ENCODE measurements at places on chromosomes 13 and 19.

DNA sequence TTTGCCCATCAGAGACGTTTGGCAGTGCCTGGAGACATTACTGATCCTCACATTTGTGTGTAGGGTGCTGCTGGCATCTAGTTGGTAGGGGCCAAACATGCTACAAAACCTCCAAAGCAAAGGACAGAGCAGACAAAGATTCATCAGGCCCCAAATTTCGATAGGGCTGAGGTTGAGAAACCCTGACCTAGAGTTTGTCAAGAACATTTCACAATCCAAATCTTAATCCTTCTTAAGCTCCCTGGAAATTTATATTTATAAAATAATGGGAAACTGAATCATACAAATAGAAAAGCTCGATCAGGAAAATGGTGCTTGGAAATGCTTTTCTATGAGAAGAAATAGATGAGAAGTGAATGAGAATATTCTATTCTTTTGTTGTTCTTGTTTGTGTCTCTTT lies 273.6 kb downstream of the DCT start:
- DNase-seq, result no peak

- DNase-seq, result no peak
Measured at GRCh38 chr19:39399668-39400050, 7.0 kb upstream of the ZFP36 start.

DNA sequence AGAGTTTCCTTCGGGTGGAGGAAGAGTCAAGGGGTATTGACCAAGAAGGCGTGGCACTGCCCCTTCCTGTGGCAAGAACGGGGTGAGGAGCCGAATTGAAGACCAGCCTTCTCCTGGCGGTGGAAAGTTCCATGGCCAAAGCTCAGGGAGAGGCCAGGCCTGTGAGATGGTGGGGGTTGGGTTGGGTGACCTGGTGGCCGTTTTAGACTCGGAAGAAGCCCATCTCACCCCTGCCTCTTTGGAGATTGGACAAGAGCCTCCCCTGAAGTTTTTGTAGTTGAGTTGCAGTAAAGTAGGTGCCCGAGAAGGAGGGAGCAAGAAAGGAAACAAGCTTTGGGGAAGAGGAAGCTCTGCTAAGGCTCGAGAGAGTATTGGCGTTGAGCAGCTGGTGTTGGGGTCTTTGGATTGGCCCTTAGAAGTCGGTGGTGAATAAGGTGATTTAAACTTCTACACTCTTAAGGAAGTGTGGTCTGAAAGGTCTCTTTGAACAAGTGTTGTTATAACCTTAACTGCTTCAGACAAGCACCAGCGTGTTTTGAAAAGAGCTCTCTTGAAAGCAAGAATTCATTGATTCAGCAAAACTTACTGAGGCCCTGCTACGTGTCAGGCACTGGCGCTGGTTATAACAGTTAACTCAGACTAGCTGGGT lies 964 bp downstream of the SPINT2 start:
- DNase-seq, result peak; percentile 81

DNA sequence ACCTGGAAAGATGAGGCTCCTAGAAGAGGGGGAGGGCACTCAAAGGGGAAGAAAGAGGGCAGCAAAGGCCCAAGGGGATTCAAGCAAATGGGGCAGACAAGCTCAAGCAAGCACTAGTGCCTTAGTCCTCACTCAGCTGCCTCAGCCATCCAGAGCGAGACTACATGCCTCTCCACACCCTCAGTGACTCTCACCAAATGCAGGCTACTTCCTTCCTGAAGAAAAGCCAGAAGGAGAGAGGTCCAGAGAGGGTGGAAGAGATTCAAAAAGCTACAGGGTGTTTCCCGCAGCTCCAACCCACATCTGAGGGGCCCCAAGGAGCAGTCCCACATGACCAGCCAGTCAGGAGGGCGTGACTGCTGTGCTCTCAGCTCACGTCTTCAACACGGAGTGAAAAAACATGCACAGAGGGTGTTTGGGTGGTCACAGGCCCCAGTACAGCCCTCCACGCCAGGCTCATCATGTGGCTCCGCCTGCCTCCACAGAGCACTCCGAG lies 40.5 kb downstream of the MIPEP start:
- no peak for DNase-seq

DNA sequence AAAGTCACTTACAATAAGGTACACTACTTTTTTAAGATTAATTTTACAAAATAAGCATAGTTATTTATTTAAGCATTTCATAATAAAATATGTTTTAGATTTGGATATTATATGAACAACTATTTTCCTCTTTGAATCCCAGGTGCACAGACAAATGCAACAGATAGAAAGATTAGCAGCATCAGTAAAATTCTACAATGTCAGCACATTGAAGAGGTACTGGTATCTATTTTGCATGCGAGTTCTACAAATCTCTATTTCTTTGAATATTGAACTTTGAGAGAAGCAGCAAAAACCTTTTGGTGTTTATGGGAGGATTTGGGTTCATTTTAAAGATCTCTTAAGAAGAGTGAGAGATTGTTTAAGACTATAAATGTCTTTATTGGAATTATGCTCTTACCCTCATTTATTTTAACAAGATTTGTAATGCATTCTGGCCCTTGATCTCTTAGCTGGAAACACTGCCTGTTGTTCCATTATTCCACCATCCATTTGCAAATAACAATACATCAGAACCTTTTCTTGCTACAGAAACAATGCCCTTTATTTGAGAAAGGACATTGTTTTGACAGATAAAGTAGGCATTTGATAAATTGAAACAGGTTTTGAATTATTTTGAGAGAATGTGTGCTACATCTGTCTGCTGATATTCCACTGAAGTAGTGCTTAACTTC lies 558.8 kb upstream of the KLHL1 start:
- no peak for DNase-seq

- peak; percentile 91 for DNase-seq
Measured at GRCh38 chr19:6238256-6238642, 41.5 kb downstream of the MLLT1 start.

- DNase-seq, result peak; percentile 25
Measured at GRCh38 chr19:24033963-24034342, 53.0 kb upstream of the ZNF254 start.

- DNase-seq, result no peak
Measured at GRCh38 chr19:17942582-17943273, 9.9 kb downstream of the CCDC124 start.

DNA sequence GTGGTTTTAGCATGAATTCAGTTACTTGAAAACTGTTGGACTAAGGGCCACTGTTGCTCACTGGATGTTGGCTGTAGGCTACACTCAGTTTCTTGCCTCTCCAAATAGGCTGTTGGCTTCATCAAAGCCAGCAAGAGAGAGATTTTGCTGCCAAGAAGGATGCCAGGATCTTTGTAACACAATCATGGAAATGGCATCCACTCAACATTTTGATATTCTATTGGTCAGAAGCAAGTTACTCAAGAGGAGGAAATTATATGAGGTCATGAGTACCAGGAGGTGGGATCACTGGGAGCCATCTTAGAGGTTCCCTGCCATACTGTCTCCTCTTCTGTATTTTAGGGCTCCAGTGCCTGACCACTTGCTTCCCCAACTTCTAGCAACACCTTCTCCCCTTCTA lies 30.6 kb downstream of the SYDE1 start:
- DNase-seq, result no peak

- no peak for DNase-seq
Measured at GRCh38 chr13:32978278-32978677, 37.9 kb upstream of the KL start.

- no peak for DNase-seq
Measured at GRCh38 chr13:91326146-91326545, 21.3 kb upstream of the MIR17HG start.

DNA sequence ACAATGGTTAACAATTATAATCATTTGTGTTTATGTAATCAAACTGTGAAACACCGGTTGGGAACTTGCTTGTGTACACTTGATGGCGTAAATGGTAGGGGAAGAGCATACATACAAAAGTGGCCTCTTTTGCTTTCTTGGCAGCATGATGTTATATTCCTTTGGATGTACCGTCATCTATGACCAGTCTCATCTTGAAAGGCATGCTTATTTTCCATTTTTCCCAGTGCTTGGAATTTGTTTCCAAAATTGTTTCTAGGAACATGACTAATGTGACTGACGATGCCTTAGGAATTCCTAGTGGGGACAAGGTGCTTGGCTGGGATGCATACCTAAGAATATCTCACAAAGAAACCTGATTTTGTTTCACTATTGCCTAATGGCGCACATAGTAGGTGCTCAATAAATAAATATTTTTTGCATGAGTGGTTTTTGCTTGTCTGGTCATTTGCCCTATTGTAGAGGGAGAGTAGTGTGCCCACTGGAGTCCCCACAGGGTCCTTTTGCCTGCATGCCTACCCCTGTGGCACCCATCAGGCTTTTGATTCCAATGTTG lies 45.5 kb downstream of the SAE1 start:
- DNase-seq, result no peak

DNA sequence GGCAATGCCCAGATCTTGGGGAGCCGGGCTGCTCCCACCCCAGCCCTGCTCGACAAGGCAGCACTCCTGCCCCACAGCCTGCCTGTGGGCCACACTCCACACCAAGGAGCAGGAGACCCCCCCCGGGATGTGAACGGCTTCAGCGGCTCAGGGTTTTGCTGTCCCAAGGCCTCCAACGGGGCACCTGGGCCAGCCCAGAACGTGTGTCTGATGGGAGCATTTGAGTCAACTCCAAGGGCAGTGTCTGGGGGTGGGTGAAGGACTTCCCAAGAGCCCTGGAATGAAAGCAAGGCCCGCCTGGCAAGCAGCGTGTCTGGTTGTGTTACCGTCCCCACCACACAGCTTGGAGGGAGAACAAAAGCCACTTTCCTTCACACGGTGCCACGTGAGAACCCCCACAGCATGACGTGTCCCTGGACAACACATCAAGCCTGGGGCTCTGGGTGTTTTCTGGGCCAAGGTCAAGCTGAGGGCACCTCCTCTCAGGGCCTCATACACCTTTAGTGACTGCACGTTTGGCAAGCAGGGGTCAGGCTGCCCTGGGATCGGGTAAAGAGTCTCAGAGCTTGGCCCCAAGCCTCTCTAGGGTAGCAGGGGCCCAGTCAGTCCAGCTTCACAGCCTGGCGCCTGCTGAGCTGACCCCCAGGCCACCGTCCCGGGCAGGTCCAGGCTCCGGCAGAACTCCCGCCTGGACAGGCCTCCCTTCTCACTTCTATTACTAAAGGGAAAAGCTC lies 6.0 kb downstream of the C13orf46 start:
- DNase-seq, result no peak

- DNase-seq, result no peak
Measured at GRCh38 chr19:34319230-34319585, 45.8 kb upstream of the GPI start.

- DNase-seq, result no peak
Measured at GRCh38 chr13:104693126-104693525, 1626.9 kb upstream of the SLC10A2 start.

GRCh38 chr13:113052206-113052605 lies 53.4 kb upstream of the F7 start:
- no peak for DNase-seq

DNA sequence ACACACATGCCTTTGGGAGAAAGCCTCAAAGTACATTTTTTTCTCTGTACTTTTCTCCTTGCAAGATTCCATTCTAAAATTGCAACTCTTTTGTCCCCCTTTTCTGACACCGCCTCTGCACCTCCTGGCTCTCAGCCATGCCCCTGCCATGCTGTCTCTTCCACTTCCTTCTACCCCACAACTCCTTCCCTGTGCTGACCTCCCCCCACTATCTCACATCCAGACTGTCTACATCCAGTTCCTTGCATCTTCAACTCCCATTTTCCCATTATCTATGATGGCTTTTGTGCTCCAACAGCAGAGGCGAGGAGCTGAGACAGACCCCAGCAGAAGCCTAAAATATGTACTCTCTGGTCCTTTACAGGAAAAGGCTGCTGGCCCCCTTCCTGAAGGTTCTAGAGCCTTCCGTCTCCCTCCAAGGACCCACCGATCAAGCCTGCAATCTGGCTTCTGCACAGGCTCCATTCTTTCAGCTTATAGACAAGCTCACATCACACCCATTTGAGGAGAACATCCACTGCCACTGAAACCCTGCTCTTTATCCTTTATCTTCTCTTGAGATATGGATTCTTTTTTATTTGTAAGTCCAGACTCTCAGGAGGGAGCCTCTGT lies 50.2 kb downstream of the RFX2 start:
- DNase-seq, result no peak

- no peak for DNase-seq
Measured at GRCh38 chr13:75931116-75931515, 295.0 kb downstream of the LMO7 start.

GRCh38 chr19:39047073-39047472 lies 14.7 kb upstream of the FBXO27 start:
- DNase-seq, result no peak

- DNase-seq, result no peak
Measured at GRCh38 chr13:75417012-75417384, 65.0 kb downstream of the TBC1D4 start.

GRCh38 chr13:45109102-45109720 lies 11.1 kb upstream of the GTF2F2 start:
- peak; percentile 18 for DNase-seq

DNA sequence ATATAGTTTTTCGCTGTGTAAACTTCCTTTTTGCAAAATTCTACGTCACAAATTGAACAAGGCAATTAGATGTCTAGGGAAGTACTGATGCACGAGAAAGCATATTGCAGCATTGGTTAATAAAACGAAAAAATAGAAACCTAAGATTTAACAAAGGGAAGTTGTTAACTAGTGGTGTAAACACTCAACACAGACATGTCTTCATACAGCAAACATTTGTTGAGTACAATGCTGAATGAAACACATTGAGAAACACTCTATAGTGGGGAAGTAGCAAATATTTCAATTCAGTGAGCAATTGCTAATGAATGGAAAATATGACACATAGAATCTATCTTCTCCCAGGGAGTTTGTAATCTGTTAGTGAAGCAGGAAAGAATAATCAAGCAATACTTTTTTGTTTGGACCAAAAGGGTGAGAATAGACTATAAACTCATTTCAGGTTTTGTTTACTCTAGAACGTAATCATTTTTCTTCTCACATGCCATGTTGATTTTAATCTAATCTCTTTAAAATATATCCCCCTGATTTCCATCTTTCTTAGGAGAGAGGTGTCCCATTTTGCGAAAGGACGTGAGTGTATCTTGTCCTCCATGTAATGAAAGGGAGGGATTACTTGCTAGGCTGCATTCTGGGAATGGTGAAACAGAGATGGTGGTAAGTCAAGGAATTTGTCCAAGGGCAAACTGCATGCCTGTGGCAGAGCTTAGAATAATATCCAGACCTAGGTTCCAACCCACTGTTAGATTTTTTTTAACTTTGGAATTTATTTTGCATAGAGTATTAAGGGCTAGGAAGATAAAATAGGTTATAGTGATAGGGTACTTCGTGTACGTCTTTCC lies 1.7 kb upstream of the ANKRD10 start:
- DNase-seq, result no peak

- DNase-seq, result no peak
Measured at GRCh38 chr13:30863231-30863630, 42.8 kb upstream of the MEDAG start.

DNA sequence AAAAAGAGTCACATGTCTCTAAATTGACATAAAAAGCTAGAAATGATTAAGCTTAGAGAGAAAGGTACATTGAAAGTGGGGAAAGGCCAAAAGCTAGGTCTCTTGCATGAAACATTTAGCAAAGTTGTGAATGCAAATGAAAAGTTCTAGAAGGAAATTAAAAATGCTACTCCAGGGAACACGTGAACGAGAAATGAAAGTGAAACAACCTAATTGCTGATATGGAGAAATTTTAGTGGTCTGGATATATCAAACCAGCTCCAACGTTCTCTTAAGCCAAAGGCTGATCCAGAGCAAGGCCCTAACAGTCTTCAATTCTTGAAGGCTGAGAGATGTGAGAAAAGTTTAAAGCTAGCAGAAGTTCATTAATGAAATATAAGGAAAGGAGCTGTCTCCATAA lies 419.8 kb downstream of the SLITRK6 start:
- no peak for DNase-seq
